ENCODE measurements at places on chromosomes 13 and 19.

DNA sequence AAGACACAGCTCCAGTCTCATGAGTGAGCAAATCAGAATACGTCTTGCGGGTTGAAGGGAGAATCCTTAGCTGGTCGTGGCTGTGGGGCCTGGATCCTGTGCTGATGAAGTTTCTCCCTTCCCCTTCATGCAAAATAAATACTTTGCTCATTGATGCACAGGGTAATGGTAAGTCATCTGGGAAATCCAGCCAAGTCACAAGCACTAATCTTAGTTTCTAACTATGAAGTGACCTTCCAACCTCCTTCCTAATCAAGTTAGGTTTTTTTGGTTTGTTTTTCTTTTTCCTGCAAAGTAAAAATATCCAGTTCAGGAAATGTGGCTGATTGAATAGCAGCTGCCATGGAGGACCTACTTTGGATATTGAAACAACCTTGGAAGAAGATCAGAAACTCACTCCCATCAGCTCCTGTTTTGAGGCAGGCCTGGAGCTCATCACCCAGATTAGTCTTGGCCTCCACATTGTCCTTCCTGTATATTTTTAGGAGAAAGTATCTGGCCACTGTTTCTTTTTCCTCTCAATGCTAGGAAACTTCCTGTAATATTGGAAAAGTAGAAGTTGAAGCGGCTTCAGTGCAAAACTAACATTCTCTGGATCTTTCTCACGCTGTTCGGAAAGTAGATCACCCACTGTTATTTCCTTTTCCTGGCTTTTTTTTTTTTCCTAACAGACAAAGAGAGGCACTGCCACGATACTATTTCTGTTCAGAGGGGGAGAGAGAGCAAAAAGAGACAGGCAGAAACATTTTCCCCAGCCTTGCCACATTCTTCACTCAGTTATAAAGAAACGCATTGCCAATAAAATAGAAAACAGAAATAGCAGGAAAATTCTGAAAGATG lies 12.3 kb upstream of the ARL11 start:
- no peak for DNase-seq

DNA sequence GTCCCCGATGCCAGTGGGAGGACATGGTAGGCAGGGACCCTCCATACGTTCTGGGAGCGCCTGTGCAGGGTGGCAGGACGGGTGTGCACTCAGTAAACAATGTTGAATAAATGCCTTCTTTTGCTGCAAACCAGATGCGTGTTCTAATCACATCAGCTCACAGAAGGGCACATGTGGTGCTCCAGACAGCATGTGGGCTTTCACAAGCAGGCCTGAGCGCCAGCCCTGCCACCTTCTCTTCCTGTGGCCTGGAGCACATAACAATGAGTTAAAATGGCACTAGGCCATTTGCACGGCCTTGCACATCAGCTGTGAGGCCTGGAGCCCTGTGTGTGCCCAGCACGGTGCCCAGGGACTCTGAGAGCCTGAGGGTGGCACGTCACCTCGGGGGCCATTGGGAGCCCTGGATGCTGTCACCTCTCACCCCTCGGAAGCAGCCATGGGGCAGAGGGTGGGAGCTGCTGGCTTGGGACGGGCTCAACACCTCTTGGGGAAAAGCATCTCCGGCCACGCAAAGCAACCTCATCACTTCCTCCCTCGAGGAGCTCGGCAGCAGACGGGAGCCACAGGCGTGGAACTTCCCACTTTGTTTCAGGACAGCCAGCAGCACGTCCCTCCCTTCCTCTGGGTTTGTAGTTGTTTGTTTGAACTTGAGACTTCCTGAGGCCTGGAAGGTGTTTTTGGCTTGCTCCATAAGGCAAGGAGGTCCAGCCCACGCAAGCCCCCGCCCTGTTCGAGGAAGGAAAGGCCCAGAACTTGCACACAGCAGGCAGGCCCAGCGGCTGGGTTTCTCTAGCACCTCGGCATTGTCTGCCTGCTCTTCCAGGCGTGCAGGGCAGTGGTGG lies 9.8 kb downstream of the MCF2L start:
- DNase-seq, result no peak

DNA sequence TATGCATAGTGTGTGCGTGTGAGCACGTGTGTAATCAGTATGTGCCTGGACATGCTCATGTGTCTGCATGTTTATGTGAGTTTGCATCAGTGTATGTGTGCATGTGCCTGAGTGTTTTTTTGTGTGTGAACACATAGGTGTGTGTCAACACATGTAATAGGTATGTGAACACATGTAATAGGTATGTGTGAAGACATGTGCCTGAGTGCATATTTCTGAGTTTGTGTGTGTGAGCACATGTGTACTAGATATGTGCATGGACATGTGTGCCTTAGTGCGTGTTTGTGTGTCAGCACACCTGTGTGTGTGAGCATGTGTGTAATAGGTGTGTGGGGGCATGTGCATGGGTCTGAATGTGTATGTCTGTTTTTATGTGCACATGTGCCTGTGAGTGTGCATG lies 7.4 kb downstream of the SPPL2B start:
- no peak for DNase-seq

GRCh38 chr19:6060600-6061375 lies 49.5 kb downstream of the RFX2 start:
- no peak for DNase-seq

- no peak for DNase-seq
These were observed 301.7 kb downstream of the HS6ST3 start for GRCh38 chr13:96391606-96392005.

All from stimulated activated CD4-positive, alpha-beta T cell treated with anti-CD3 and anti-CD28 coated beads, Interleukin-1b, Interleukin-23, amount 100 ng/mL, for 1 hour (primary cell).